CD8-positive, alpha-beta memory T cell (primary cell): ENCODE measurements at places on chromosomes 1 and 21. TPM values are rescaled to one million over a fixed set of nuclear protein-coding genes. Genes with fewer than 3 reads are reported as not detected.
A peak's percentile ranks its signal among the peaks of the same experiment; 100 is the strongest.

Gene AMY1B
- not detected for total RNA-seq

Gene BNIPL
- total RNA-seq, result 0.75 TPM

Gene PSMA5
- 238 TPM for total RNA-seq

Gene L1TD1
- not detected for total RNA-seq

Gene DSCAM
- total RNA-seq, result not detected

Gene LAX1
- total RNA-seq, result 32.4 TPM

Gene CRP
- total RNA-seq, result not detected

GRCh38 chr1:8545078-8545477 is 227.2 kb downstream of the SLC45A1 start:
- H3K36me3 ChIP-seq, result no peaks in the 10 kb centered on the region
- no peak for DNase-seq
- no peaks in the 10 kb centered on the region for H3K4me1 ChIP-seq
- no peak overlapping the region for H3K4me3 ChIP-seq

DNA sequence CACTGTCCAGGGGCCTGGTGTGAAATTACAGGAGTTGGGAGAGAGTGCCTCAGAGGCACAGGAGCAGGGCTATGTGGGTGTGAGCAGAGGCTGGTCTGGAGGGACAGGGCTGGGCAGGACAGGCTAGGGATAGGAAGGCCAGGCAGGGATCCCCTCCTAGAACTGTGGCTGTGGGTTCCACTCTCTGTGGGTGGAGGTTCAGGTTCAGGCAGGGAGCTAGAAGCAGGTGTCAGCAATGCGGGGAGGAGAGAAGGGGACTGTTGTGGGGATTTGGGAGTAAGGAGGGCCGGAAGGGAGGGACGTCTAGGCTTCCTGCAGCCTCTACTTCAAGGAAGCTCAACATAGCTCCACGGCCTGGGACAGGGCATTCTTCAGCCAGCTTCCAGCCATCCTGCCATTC is 8.3 kb upstream of the GPR61 start:
- DNase-seq, result no peak
- H3K36me3 ChIP-seq, result no peaks in the 10 kb centered on the region
- H3K4me1 ChIP-seq, result peaks cover 30% of the 10 kb centered on the region
- no peaks in the 10 kb centered on the region for H3K27me3 ChIP-seq
- H3K4me3 ChIP-seq, result no peak overlapping the region
- H3K27ac ChIP-seq, result no peak overlapping the region

GRCh38 chr1:174946031-174946430 is 53.7 kb upstream of the CACYBP start:
- H3K36me3 ChIP-seq, result no peaks in the 10 kb centered on the region
- no peaks in the 10 kb centered on the region for H3K27me3 ChIP-seq
- no peak for DNase-seq
- H3K4me1 ChIP-seq, result no peaks in the 10 kb centered on the region

GRCh38 chr1:17475752-17476151 is 36.3 kb upstream of the RCC2 start:
- no peak for DNase-seq
- H3K27ac ChIP-seq, result no peak overlapping the region
- no peak overlapping the region for H3K4me3 ChIP-seq
- H3K27me3 ChIP-seq, result no peaks in the 10 kb centered on the region
- H3K36me3 ChIP-seq, result no peaks in the 10 kb centered on the region
- no peaks in the 10 kb centered on the region for H3K4me1 ChIP-seq

GRCh38 chr1:32005522-32005921 is 8.1 kb upstream of the KHDRBS1 start:
- DNase-seq, result no peak
- H3K36me3 ChIP-seq, result no peaks in the 10 kb centered on the region
- H3K4me1 ChIP-seq, result no peaks in the 10 kb centered on the region
- H3K27me3 ChIP-seq, result no peaks in the 10 kb centered on the region
- no peak overlapping the region for H3K27ac ChIP-seq
- H3K4me3 ChIP-seq, result no peak overlapping the region

DNA sequence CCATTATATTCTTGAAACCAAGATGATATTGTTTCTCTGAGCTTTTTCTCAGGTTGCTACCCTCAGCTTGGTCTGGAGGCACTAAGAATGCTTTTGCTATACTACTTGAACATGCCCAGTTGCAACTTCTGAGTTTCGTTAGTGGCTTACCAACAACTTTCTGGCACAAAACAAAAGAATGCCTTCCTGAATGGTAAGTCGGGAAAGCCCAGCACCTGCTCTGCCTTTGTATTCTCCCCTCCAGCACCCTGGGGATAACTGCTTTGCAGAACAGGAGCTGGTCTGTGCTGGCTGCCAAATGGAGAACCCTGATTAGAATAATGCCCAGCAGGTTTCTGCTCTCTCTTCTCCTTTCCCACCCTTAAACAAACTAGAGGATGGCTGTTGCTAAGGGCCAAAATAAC is 149.3 kb downstream of the TGFB2 start:
- no peaks in the 10 kb centered on the region for H3K27me3 ChIP-seq
- no peaks in the 10 kb centered on the region for H3K36me3 ChIP-seq
- H3K4me1 ChIP-seq, result no peaks in the 10 kb centered on the region

DNA sequence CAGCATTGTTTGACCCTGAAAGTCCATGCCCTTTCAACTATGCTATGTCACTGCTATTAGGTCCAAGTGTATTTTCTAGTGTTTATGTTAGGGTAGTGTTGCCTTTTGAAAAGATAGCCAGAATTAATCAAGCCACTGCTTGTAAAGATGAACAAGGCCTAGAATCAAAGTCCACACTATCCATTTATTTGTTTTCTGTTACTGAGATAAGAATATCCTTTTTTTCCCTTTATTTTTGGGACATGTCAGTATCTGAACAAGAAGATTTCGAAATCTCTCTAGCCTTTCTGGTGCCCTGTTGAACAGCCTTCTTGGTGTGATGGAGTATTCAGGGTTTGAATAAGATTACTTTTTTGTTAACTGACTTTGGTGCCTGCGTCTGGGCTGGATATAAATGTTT is 16.7 kb downstream of the UBAP2L start:
- peaks cover 53% of the 10 kb centered on the region for H3K36me3 ChIP-seq
- H3K27ac ChIP-seq, result no peak overlapping the region
- peaks cover 11% of the 10 kb centered on the region for H3K4me1 ChIP-seq
- no peak overlapping the region for H3K4me3 ChIP-seq
- no peak for DNase-seq

GRCh38 chr1:2582391-2582790 is 4.2 kb upstream of the PRXL2B start:
- H3K36me3 ChIP-seq, result no peaks in the 10 kb centered on the region
- H3K4me1 ChIP-seq, result peaks cover 60% of the 10 kb centered on the region
- DNase-seq, result no peak
- H3K27me3 ChIP-seq, result no peaks in the 10 kb centered on the region

GRCh38 chr1:205229916-205230700 is 2.4 kb downstream of the TMCC2 start:
- DNase-seq, result no peak
- H3K27me3 ChIP-seq, result no peaks in the 10 kb centered on the region
- H3K36me3 ChIP-seq, result no peaks in the 10 kb centered on the region
- H3K4me1 ChIP-seq, result peaks cover 17% of the 10 kb centered on the region
- H3K4me3 ChIP-seq, result no peak overlapping the region
- no peak overlapping the region for H3K27ac ChIP-seq

GRCh38 chr21:14879458-14879857 is 185.3 kb downstream of the NRIP1 start:
- no peak overlapping the region for H3K4me3 ChIP-seq
- H3K27ac ChIP-seq, result no peak overlapping the region
- H3K36me3 ChIP-seq, result no peaks in the 10 kb centered on the region
- H3K27me3 ChIP-seq, result no peaks in the 10 kb centered on the region
- no peaks in the 10 kb centered on the region for H3K4me1 ChIP-seq

- no peaks in the 10 kb centered on the region for H3K27me3 ChIP-seq
- H3K4me1 ChIP-seq, result peaks cover 59% of the 10 kb centered on the region
- peak overlapping the region; percentile 54 for H3K27ac ChIP-seq
Observed at GRCh38 chr21:34885125-34885524, 164.0 kb downstream of the RUNX1 start.

DNA sequence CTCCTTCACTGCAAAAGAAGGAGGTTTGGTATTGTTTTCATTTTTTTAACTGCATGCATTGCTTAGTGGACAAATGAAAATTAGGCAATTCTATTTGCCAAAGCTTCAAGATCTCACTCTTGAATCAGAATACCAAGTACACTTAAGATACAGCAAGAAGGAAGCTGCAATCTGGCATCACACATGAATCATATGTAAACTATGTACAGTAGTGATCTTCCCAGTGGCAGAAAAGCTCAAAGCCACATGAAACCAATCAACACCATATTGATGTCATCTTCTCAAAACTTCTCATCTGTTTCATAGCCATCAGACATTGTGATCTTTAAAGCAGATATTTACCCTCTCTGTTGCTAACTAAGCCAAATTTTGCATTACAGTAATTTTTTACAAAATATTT is 550.1 kb downstream of the LTN1 start:
- H3K4me1 ChIP-seq, result no peaks in the 10 kb centered on the region
- no peak overlapping the region for H3K4me3 ChIP-seq
- no peaks in the 10 kb centered on the region for H3K27me3 ChIP-seq
- H3K36me3 ChIP-seq, result no peaks in the 10 kb centered on the region
- no peak for DNase-seq
- H3K27ac ChIP-seq, result no peak overlapping the region

GRCh38 chr1:100912019-100912418 is 16.1 kb downstream of the SLC30A7 start:
- H3K4me1 ChIP-seq, result peaks cover 4% of the 10 kb centered on the region
- no peaks in the 10 kb centered on the region for H3K27me3 ChIP-seq
- peaks cover 33% of the 10 kb centered on the region for H3K36me3 ChIP-seq
- DNase-seq, result no peak
- no peak overlapping the region for H3K27ac ChIP-seq

DNA sequence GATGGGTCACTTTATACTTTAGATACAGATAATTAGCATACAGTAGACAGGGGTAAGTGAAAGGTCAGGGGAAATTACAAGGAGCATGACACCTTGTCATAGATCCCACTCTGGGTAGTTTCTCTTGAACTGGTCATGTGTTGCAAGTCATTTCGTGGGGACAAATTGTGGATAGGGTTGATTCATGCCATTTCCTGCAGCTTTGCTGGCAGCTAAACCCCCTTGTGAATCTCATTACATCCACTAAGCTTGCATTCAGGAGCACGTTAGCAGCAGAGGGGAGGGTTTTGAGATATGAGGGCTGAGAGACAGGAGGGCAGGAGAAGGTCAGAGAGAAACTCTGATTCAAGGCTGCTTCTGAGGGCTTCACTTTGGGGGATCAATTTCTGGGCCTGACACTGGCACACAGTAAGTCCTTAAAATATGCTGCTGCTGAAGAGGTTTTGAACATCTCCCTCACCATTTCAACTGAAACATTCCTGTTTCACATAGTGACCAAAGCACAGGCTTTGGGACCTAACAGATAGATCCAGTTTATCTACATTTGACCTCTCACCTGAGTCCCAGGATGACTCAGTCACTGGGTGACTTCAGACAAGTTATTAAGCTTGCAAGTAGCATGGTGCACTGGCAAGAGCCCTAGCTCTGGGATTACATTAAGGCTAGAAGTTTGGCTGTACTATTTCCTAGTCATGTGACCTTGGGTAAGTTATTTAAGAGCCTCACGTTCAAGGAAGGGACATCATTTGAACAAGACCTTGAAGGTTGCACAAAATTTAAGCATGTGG is 206.0 kb upstream of the USP24 start:
- H3K4me1 ChIP-seq, result no peaks in the 10 kb centered on the region
- DNase-seq, result no peak
- no peaks in the 10 kb centered on the region for H3K27me3 ChIP-seq
- no peaks in the 10 kb centered on the region for H3K36me3 ChIP-seq

DNA sequence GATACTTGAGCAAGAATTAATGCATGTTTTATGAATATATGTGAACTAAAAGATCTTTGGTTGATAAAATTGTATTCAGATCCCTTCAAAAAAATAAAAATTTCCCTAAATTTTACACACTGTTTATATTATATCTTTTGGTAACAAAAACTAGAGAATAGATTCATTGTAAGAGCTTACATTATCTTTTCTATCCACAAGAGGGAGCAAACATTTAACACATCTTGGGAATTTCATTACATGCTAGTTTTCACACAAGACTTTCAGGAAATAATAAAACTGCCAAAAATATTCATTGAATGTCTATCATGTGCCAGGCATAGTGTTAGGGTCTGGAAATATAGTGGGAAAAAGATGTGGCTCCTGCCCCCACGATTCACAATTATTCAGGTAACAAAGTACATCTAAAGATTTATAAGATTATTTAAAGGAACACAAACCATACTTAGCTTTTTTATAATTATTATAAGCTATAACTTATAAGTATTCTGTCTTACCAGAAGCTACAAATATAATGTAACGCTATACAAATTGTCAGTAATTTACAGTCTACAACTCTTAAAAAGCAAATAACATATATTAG is 30.6 kb downstream of the FAF1 start:
- no peak overlapping the region for H3K27ac ChIP-seq
- H3K4me3 ChIP-seq, result no peak overlapping the region
- no peak for DNase-seq
- no peaks in the 10 kb centered on the region for H3K36me3 ChIP-seq
- no peaks in the 10 kb centered on the region for H3K4me1 ChIP-seq

DNA sequence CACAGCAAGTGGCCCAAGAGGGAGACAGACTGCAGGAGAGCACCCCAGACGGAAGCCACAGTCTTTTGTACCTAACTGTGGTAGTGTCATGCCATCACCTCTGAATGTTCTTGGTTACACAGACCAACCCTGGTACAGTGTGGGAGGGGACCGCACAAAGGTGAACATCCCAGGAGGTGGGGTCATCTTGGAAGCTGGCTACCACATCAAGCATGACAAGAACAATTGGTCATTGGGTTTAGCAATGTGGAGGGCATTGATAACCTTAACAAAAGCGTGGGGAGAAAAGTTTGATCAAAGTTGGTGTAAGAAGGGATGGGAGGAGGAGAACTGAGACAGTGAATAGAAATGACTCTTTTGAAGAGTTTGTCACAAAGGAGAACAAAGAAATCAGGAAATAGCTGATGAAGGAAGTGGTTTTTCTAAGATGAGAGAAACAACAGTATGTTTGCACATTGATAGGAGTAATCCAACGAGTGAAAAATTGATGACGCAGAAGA is 87.1 kb upstream of the CACNA1E start:
- DNase-seq, result peak; percentile 67
- peaks cover 88% of the 10 kb centered on the region for H3K4me1 ChIP-seq
- H3K4me3 ChIP-seq, result peak overlapping the region; percentile 26

- no peak for DNase-seq
- no peak overlapping the region for H3K27ac ChIP-seq
- no peak overlapping the region for H3K4me3 ChIP-seq
- H3K27me3 ChIP-seq, result no peaks in the 10 kb centered on the region
Observed at GRCh38 chr1:205014783-205015182, 28.2 kb upstream of the CNTN2 start.

DNA sequence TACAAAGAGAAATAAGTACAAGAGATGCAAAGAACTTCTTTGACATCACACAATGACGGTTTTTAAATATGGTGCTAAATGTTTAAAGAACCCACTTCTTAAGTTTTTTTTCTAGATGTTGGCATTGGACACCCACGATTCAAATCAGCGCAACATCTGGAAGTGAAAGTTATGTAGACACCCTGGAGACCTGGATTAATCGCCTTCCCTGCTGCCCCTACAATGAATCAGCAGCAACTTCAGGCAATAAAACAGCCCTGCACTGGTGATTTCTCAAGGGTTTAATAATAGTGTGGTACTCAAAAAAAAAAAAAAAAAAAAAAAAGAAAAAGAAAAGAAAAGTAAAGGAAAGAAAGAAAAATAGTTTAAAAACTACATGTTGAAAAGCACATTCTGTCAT is 248.3 kb downstream of the NUF2 start:
- DNase-seq, result no peak
- no peaks in the 10 kb centered on the region for H3K27me3 ChIP-seq
- H3K27ac ChIP-seq, result no peak overlapping the region
- no peaks in the 10 kb centered on the region for H3K36me3 ChIP-seq
